ENCODE measurements at places on chromosomes 12 and 14. TPM values are rescaled to one million over a fixed set of nuclear protein-coding genes. Genes with fewer than 3 reads are reported as not detected.

The MYL6B gene
- total RNA-seq, result 139 TPM

The KRT4 gene
- total RNA-seq, result not detected

The GLS2 gene
- 0.31 TPM for total RNA-seq

The RPGRIP1 gene
- not detected for total RNA-seq

The ALX1 gene
- 1.9 TPM for total RNA-seq

The AHSA1 gene
- 115 TPM for total RNA-seq

The LMO3 gene
- 1.6 TPM for total RNA-seq

The CRACR2A gene
- total RNA-seq, result 0.13 TPM

The CIROP gene
- total RNA-seq, result not detected

The OTOGL gene
- 0.21 TPM for total RNA-seq

DNA sequence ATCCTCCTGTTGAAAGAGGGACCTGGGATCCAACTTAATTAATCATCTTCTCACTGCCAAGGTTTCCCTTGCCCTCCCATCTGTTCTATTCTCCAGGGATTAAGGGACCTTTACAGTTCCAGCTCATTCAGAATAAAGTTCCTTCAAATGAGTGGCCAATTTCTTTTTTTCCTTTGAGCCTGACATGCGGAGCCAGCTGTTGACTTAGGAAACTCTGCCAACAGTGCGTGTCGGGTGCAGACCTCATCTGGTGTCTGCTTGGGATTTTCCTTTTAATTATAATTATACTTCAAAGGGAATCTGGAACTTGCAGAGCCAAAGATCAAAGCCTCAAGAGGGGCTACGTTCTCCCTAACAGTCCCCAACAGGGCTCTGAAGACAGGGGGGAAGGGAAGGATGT, 64.8 kb downstream of the CCDC60 start:
- H3K27ac ChIP-seq, result no peak overlapping the region
- no peaks in the 10 kb centered on the region for H3K4me1 ChIP-seq
- no peak overlapping the region for H3K4me3 ChIP-seq
- no peak for DNase-seq

DNA sequence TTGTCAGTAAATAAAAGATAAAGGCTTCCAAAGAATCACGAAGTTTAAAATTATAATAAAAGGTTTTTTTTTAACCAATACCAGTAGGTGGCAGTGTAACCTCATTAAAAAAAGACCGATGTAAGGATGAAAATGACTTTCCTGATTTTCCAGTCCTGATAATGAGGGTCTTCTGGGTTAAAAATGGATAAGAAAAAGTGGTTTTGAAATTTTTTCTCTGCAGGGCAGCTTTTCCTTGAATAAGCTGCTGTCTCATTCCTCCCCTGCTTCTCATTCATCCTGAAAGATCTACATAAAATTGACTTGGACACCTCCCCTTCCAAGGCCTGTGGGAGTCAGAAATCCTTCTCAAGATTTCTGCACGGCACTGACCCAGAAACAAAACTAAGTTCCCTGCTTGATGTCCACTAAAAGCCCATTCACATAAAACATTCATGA, 58.9 kb upstream of the FBXO33 start:
- no peak overlapping the region for H3K27ac ChIP-seq
- DNase-seq, result no peak
- H3K36me3 ChIP-seq, result no peaks in the 10 kb centered on the region
- H3K4me1 ChIP-seq, result peaks cover 11% of the 10 kb centered on the region
- H3K27me3 ChIP-seq, result peaks cover 12% of the 10 kb centered on the region

GRCh38 chr12:16300736-16301135, 23.3 kb upstream of the SLC15A5 start:
- H3K27ac ChIP-seq, result no peak overlapping the region
- H3K27me3 ChIP-seq, result no peaks in the 10 kb centered on the region
- H3K36me3 ChIP-seq, result no peaks in the 10 kb centered on the region

DNA sequence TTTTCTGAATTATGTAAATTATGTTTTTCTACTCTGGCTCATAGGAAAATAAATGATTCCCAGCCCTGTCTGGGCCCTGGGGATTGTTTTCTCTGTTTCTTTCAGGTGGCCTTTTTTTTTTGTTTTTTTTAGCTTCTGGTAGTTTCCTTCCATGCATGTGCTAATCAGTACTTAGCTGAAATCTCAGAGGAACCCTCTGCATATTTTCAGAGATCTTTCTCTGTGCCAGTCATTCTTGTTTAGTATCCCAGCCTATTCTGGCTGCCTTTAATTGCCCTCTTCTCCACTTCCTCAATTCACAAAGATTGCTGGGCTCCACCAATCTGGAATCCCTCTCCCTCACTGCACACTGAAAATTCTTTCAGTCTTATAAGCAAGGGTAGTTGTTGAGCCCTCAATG, 46.9 kb downstream of the CNOT2 start:
- peak overlapping the region; percentile 74 for H3K27ac ChIP-seq
- H3K27me3 ChIP-seq, result no peaks in the 10 kb centered on the region
- H3K4me1 ChIP-seq, result peaks cover 20% of the 10 kb centered on the region
- no peak for DNase-seq

- no peak overlapping the region for H3K4me3 ChIP-seq
- no peaks in the 10 kb centered on the region for H3K36me3 ChIP-seq
- H3K27ac ChIP-seq, result peak overlapping the region; percentile 64
- no peaks in the 10 kb centered on the region for H3K27me3 ChIP-seq
Measured at GRCh38 chr14:36952689-36953088, 219.7 kb downstream of the SLC25A21 start.

DNA sequence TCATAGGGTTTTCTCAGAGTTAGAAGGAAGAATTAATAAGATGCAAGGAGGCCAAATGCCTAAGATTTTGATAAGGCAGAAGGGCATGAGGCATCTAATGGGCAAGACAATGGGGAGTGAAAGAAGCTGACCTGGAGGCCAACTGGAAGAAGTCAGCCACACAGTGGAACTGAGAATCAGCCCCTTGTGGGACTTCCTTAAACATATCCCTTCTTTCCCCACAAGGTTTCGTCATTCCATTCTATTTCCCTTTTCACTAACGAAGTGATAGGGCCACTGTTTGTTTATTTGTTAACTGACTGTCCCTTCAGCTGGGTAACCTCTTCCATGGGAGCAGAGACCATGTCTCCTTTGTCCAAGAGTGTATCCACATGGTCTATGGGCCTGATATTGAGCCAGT, 86.2 kb downstream of the HELB start:
- H3K27me3 ChIP-seq, result no peaks in the 10 kb centered on the region
- H3K36me3 ChIP-seq, result no peaks in the 10 kb centered on the region
- H3K4me3 ChIP-seq, result no peak overlapping the region
- peaks cover 2% of the 10 kb centered on the region for H3K4me1 ChIP-seq

GRCh38 chr12:4908684-4909409, 858 bp upstream of the KCNA1 start:
- H3K36me3 ChIP-seq, result no peaks in the 10 kb centered on the region
- no peak for DNase-seq
- peaks cover 17% of the 10 kb centered on the region for H3K4me1 ChIP-seq
- H3K4me3 ChIP-seq, result peak overlapping the region; percentile 55
- H3K27me3 ChIP-seq, result peaks cover 49% of the 10 kb centered on the region
- H3K27ac ChIP-seq, result no peak overlapping the region

- peak overlapping the region; percentile 95 for H3K27ac ChIP-seq
- no peaks in the 10 kb centered on the region for H3K27me3 ChIP-seq
- peaks cover 61% of the 10 kb centered on the region for H3K4me1 ChIP-seq
- no peak overlapping the region for H3K4me3 ChIP-seq
Measured at GRCh38 chr12:6376079-6376869, 911 bp upstream of the SCNN1A start.

DNA sequence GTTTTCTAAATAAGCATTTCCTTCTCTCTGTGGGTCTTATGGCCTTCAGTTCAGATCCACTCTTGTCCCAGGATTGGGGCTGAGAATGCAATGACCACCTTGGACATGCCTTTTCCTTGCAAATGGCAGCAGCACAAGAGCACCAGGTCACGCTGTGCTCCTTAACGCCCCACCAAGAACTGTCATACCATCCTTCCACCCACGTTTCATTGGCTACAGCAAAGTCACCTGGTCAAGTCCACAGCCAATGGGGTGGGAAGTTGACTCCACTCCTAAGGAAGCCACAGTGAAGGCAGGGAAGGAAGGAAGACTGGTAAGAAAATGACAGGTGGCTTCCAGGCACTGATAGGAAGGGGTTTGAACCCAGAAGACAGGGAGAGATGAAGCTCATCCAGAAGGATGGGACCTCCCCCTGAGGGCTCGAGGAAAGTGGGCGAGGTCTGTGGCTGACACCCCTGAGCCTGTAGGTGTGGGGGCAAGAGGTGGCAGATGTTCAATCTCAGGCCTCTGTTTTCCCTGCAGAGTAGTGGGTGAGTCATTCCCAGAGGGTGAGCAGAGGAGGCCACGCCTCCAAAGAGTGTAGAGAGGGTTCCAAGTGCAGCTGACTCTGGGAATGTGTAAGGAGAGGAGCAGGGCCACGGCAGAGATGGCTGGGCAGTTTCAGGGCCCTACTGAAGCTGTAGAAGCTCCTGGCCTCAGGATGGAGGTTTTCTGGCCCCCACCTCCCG, 113.5 kb upstream of the VRK1 start:
- no peaks in the 10 kb centered on the region for H3K27me3 ChIP-seq
- DNase-seq, result no peak
- H3K36me3 ChIP-seq, result no peaks in the 10 kb centered on the region
- H3K27ac ChIP-seq, result no peak overlapping the region
- no peaks in the 10 kb centered on the region for H3K4me1 ChIP-seq

DNA sequence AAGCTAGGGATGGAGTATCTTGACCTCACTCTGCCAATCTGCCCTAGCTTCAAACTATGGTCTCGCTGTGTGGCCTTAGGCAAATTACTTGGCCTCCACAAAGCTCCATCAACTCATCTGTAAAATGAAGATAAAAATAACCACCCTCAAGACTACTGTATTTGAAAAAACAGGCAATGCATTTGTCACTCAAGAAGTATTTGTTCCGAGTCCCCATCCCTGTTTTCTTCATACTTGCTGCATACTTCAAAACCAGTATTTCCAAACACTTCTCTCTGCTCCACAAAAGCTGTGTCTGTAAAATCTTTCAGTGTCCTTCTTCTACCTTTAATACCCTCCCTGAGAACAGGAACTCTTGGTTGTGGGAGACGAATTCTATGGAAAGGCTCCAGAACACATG, 47.9 kb downstream of the GTF2A1 start:
- H3K27ac ChIP-seq, result no peak overlapping the region
- H3K4me1 ChIP-seq, result peaks cover 20% of the 10 kb centered on the region
- peaks cover 6% of the 10 kb centered on the region for H3K36me3 ChIP-seq
- no peak for DNase-seq
- no peaks in the 10 kb centered on the region for H3K27me3 ChIP-seq

GRCh38 chr12:99736760-99737269, 89.3 kb downstream of the GARIN6 start:
- no peaks in the 10 kb centered on the region for H3K27me3 ChIP-seq
- H3K4me3 ChIP-seq, result no peak overlapping the region
- H3K4me1 ChIP-seq, result no peaks in the 10 kb centered on the region
- no peak for DNase-seq

DNA sequence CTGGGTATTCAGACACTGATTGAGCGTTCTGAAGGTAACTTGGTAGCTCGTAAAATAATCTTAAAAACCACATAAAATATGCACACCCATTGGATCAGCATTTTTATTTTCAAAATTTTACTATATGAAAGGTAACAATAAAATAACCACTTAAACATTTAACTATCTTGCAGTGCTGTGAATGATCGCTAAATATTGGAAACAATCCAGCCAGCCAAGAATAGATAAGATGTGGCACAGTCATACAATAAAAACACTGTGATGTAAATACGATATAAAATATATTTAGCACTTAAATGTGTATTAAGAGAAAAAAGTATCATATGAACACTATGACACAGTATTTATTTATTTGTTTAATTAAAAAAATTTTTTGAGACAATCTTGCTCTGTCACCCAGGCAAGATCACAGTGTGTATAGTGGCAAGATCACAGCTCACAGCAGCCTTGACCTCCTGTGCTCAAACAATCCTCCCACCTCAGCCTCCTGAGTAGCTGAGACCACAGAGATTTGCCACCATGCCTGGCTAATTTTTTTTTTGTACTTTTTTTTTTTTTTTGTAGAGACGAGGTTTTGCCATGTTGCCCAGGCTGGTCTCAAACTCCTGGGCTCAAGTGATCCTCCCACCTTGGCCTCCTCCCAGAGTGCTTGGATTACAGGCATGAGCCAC, 39.4 kb downstream of the SDR9C7 start:
- no peaks in the 10 kb centered on the region for H3K4me1 ChIP-seq
- H3K36me3 ChIP-seq, result no peaks in the 10 kb centered on the region
- no peak for DNase-seq
- H3K4me3 ChIP-seq, result no peak overlapping the region
- H3K27me3 ChIP-seq, result peaks cover 42% of the 10 kb centered on the region

GRCh38 chr14:20626274-20626673, 15.2 kb downstream of the OR6S1 start:
- H3K36me3 ChIP-seq, result peaks cover 2% of the 10 kb centered on the region
- peak overlapping the region; percentile 73 for H3K4me3 ChIP-seq
- peaks cover 41% of the 10 kb centered on the region for H3K27me3 ChIP-seq
- H3K4me1 ChIP-seq, result peaks cover 47% of the 10 kb centered on the region

DNA sequence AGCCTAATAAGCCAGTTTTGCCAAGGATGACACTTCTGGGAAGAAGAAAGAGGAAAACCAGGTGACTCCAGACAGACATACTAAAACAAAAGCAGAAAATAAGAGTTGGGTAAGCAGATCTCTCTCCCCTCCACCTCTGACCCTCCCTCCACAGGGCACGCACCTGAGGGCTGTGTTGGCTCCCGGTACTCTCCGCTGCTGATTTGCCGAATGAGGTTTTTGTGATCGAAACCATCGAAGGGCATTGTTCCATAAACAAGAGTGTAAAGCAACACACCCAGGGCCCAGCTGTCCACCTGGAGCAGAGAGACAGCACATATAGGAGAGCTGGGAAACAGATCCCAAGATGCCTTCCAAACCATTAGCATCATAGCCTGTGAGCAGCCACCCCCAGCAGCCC, 68.1 kb downstream of the NUAK1 start:
- no peak for DNase-seq
- H3K27me3 ChIP-seq, result no peaks in the 10 kb centered on the region
- peaks cover 52% of the 10 kb centered on the region for H3K36me3 ChIP-seq
- H3K4me3 ChIP-seq, result no peak overlapping the region
- peaks cover 26% of the 10 kb centered on the region for H3K4me1 ChIP-seq

DNA sequence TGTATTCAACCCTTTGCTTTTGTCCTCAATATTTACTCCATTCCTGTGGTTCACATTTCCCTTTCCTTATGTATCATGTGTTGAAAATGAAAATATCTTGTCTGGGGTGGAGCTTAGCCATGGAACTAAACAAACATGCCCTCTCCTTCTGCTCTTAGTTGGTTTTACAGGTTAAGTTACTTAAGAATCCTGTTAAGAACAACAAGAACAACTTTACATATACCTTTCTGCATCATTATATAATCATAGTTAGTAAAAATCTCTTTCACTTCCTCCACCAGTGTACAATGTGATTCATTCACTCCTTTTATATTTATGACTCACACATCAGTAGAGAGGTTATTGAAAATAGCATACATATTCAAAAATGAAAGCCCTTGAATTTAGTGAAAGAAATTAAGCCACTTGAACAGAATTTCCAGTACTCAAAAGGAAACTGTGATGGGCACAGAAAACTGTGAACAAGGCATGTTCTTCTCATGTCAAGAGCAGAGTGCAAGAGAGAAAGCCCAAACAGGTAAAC, 307.7 kb downstream of the CCDC91 start:
- no peak overlapping the region for H3K4me3 ChIP-seq
- no peaks in the 10 kb centered on the region for H3K27me3 ChIP-seq
- DNase-seq, result no peak
- peak overlapping the region; percentile 32 for H3K27ac ChIP-seq
- peaks cover 16% of the 10 kb centered on the region for H3K4me1 ChIP-seq
